ENCODE measurements at places on chromosomes 3 and 15.

DNA sequence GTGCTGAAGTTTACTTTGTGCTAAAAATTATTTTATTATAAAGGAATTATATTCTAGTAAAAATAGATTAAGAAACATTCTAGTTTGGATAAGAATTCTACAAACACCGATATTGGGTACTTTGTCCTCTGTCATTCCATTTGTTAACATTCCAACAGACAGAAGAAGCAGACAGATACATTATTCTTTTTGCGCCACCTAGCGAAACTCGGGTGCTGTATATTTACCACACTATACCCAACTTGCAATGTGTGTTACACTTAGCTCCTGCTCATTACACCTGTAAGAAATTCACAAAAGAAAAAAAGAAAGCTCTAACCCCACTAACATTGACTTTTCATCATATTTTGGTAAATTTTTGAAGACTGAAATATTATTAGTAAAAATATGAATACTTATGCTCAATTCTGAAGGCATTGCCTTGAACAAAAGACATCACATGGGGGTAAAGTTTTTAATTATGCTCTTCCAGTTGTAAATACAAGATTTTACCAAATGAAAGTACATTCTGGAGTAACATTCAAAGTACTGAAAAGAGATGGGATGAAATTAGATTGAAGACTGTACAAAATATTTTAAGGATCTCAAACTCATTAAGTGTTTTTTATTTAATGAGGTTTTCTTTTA lies 136.5 kb upstream of the MLF1 start:
- DNase-seq = peak; percentile 5

DNA sequence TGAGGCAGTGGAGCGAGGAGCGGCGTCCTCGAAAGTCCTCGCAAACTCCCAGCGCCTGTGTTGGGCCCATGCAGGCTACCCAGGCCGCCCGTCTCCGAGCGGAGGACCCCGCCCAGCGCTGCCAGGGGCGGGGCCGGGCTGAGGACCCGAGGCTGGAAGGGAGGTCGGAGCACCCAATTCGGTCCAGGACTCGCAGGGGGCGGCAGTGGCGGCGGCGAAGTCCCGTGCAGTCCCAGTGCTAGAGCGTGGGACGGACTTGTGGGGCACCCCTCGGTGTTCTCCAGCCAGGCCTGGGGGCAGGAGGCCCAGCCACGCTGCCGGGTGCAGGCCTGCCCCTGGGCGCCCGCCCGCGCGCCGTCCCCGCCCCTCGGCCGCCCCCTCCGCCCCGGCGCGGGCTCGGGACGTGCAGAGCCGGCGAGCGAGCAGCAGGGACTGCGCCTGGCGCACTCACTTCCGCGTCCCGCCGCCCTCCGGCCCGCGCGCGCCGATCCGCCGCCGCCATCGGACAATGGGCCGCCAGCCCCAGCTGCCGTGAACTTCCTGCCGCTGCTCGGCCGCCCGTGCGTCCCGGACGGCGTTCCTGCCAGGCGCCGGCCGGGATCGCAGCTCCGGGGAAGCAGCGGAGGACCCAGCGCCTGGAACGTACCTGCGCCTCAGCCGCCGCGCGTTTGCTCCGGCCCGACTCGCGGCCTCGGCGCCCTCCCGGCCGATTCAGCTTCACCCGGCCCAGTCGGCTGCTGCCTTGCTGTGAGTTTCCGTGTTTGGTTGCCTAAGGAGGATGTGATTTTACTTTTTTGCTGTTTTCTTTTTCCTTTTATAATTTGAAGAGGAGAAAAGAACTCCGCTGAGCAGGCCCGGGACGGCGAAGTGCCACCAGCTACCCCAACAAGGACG lies 596 bp upstream of the LIMD1 start:
- peak; percentile 80 for DNase-seq

GRCh38 chr3:188584958-188585689 lies 431.2 kb downstream of the LPP start:
- DNase-seq = no peak

- DNase-seq = no peak
These were observed 6.7 kb downstream of the AMIGO3 start for GRCh38 chr3:49712631-49713317.

DNA sequence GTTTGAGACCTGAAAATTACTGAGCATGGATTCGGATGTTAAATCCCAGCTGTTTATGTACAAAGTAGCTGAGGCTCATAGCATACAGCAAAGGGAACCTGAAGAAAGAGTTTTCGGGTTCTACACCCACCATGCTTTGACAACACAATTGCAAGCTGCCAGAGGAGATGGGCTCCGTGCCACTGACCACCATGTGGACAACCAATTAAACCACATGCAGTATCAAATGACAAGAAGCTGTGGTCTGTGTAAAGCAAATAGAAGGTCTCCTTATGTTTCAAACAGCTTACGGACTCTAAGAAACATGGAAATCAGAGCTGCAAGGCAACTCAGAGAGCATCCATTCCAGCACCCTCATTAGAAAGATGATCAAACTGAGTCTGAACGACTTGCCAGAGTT lies 12.9 kb downstream of the GABRB3 start:
- no peak for DNase-seq

DNA sequence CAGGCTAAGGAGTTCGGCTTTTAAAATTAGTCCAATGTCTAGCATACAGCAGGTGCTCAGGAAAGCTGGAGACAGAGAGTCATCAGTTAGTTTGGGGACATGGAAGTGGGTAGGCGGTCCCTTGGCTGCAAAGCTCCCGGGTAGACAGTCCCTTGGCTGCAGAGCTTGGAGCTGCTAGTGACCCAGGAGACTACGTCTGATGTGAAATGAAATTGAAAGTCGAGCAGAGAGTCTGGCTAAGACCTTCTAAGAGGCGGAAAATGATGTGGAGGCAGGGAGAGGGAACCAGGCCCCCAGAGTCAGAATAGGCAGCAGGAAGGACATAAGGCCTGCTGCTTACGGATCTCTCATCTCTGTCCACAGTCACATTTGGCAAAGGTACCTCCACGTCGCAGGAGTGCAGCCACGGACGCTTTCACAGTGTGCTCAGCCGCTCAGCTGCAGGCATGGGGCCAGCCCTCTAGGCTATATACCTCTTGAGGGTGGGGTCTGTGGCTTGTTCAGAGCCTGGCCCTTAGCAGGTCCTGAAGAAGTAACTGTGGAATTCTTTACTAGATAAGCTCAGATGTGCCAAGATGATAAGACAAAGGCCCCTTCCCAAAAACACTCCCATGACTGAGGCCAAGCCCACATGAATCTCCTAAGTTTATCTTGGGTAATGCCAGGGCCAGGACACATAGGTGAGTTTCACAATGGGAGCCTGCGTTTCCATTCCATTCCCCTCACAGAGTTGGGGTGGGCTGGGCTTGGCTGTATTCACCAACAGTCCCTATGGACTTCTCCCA lies 131.7 kb downstream of the XXYLT1 start:
- DNase-seq = no peak

DNA sequence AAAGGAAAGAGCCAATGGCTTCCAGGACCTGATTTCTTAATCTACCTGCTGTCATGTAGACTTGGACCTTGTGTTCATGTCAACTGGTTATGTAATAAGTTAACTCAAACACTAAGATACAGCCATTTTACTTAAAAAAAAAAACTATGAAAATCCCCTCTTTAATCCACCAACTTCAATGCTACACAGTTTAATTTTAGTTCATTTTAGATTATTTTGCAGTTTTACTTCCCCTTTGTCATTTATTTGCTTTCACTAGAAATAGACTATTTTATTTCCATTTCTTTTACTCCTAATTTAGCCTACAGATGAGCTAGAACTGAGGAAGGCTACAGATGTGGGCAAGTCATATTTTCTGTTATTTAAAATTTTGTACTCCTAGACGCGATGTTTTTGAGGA lies 10.7 kb upstream of the DNAJC13 start:
- DNase-seq = no peak

DNA sequence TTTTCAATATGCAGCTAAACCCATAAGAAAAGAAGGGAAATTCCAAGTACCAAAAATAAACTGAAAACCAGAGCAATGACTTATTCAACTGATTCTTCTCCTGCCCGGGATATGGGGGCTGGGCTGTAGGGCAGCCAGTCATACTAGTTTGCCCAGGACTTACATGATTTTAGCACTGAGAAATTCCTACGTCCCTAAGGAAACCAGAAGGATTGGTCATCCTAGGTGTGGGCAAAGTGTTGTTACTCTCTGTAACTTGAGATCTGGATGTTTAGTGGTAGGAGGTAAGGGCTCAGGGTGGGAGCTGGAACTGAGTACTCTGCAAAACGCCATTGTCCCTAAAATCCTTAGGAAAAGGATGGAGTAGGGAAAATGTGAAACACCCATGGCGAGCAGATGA lies 1.2 kb upstream of the DAZL start:
- DNase-seq = no peak
